T-helper 2 cell treated with Interferon-gamma antibody and Interleukin-4, amounts not matched to agents 5 μg/mL and 100 μg/mL, for 36 hours (primary cell): ENCODE measurements at places on chromosomes 4 and X.

- DNase-seq: no peak
Measured at GRCh38 chr4:77052352-77052751, 23.4 kb downstream of the CCNI start.

DNA sequence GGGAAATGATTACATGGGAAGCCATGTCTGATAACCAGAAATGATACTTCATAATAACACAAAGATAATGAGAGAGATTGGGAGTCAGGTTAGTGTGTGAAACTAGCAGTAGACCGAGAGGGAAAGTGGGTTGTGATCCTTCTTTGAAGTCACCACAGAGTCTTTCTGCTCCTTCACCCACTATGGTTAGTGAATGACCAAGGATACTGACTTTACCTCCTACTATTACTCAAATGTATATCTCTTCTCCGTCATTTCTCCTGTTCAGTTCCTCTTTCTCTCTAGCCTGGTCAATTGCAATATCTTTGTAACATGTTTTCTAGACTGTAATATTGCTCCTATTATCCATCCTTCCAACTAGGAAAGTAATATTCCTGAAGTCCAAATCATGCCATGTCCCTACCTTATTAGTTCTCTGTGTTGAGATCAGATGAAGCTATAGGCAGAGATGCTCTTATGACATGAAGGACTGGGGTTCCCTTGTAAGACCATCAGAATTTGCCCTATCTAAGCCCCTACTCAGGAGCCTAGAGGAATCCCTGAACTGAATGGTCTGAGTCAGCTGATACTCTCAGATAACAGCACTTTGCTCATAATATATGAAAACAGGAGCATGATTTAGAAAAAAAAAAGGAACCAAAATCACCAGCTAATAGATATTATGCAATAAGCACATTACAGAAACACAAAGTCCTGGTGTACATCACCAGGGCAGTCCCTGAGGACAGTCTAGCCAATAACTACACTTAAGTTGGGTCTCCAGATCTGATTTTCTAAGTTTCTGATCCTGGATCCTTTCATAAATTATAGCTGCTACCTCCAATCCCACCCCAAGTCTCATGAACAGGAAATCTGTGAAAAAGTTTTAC is 81.2 kb downstream of the SHROOM3 start:
- DNase-seq: no peak

GRCh38 chr4:185734930-185735329 is 77.1 kb downstream of the SORBS2 start:
- no peak for DNase-seq

- no peak for DNase-seq
Measured at GRCh38 chrX:111877681-111878080, 1.7 kb downstream of the TRPC5OS start.

GRCh38 chr4:129342819-129343408 is 247.0 kb downstream of the C4orf33 start:
- no peak for DNase-seq

DNA sequence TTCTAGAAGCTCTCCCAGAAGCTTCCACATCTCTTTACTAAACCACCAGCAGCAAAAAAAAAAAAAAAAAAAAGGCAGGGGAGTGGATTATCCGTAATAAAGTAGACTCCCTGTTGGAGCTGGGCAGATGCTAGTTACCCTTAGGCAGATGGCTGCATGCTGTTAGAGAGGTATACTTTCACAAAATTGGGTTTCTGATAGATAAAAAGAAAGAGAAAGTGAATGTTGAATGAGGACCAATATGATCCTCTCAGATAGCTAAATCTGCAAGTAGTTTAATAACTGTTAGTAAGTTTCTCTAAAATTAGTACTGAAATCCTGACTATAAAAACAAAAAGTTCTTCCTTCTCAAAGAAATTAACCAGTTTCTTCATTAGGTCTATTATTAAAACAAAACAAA is 195.4 kb downstream of the ANAPC10 start:
- no peak for DNase-seq

GRCh38 chrX:107750263-107750662 is 25.3 kb downstream of the TSC22D3 start:
- DNase-seq: no peak

GRCh38 chr4:154731756-154732155 is 12.0 kb upstream of the LRAT start:
- DNase-seq: no peak

GRCh38 chr4:151324752-151325110 is 674 bp downstream of the SH3D19 start:
- DNase-seq: no peak

- no peak for DNase-seq
Measured at GRCh38 chr4:78763251-78763650, 12.9 kb upstream of the BMP2K start.

GRCh38 chr4:186345184-186345583 is 79.2 kb downstream of the F11 start:
- DNase-seq: no peak

- no peak for DNase-seq
Measured at GRCh38 chr4:169051761-169052593, 41.9 kb upstream of the CBR4 start.

DNA sequence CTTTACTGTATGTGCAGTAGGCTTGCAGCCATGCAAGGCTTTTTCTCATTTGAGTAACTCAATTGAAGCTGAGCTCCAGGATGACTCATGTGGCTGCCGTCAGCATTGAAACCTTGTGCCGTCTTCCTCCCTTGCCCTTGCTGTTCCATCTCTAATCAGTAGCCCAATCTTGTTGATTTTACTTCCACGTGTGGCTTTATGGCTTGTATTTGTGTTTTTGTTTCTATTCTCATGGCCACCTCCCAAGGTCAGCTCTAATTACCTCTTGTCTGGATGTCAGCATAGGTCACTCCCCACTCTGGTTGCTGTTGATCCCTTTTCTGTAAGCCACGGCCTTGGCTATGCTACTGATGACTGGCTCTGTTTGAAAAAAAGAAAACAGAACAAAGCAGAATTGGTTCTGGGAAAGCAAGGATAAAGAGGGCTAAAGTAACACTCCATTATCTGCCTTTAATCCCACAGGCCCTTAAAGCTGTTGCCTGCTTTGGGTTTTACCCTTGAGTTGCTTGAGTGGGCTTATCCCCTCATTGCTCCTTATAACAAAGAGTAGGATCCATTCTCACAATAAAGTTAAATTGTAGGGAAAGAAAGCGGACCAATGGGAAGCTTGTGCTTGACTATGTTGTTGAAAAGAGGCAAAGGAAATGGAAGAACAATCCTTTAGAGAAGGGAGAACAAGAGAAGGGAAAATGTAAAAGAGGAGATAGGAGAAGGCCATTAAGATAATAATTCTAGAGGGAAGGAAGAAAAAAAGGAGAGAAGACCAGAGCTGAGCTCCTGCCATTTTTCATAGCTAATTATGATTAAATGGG is 173.9 kb upstream of the PGRMC2 start:
- DNase-seq: no peak

GRCh38 chrX:109475174-109475891 is 6.6 kb downstream of the GUCY2F start:
- DNase-seq: no peak

DNA sequence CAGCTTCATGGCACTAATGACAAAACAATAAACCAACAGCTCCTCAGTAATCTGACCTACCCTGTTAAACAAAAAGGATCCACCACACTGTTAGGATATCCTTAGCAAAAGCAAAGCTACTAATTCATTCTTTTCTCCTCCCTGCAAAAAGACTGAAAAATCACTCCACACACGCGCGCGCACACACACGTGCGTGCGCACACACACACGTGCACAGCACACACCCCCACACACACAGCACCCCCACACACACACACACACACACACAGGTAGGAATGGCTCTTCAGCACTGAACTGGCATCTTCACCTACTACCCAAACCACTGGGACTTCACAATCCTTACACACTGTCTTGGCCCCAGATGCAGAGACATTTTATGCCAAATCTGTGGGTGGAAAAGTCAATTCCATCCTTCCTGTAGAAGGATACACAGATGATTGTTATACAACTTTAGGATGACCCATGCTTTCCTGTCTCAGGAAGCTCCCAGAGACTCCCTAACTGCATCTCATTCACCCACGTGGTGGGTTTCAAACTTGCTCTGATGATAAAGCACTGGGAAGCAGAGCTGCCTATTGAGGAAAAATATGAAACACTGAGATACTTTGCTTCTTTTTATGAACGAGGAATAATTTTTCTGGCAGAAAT is 102.5 kb downstream of the TSPAN5 start:
- DNase-seq: no peak

- no peak for DNase-seq
Measured at GRCh38 chr4:168674077-168674747, 177.4 kb downstream of the PALLD start.

GRCh38 chr4:153018031-153018430 is 81.9 kb downstream of the FHDC1 start:
- DNase-seq: no peak

DNA sequence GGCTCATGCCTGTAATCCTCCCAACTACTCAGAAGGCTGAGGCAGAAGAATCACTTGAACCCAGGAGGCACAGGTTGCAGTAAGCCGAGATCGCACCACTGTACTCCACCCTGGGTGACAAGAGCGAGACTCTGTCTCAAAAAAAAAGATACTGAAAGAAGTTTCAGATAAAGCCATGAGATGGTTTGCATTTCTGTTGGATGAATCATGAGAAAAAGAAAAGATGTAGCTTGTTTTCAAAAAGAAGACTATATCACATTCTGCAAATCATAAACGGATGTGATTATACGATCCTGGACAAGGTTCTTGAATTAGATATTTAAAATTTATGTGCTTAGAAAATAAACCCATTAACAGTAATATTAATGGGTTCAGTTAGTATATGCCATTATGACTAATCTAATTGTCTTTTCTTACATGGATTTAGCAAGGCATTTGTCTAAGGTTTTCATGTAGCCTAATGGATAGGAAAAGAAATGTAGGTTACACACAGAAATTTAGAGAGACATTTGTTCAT is 345.9 kb downstream of the SLC7A11 start:
- no peak for DNase-seq

DNA sequence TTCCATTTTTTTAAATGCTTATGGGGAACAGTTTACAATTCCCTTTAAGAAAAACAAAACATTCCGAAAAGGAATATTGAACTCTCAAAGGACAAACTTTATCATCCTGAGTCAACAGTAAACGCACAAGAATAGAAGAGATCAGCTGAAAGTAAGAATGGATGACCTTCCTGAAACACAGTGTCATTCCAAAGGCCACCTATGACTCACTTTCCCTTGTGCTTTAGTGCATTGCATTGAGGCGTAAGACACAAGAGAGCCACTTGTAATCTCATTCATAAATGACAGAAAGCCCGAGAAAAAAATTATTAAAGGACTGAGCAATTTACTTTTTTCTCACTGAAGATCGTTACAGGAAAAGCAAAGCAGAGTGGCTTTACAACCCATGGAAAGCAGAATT is 1062.4 kb upstream of the DIAPH2 start:
- no peak for DNase-seq

DNA sequence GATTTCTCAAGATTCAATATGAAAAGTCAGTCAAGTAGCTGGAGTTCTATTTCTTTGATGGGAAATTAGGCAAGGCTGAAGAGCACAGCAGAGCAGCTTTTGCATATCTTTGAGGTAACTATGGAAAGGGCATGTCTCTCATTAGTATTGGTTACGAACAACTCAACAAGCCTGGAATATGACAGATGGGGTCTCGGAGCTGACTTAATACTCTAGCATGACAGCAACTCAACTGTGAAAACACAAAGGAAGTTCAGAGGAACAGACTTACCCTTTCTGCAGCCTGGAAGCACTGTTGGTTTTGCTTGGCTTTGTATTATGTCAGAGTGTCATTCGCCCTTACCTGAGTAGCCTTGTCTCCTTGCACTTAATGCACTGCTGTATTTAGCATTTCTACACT is 79.9 kb upstream of the AADAT start:
- DNase-seq: no peak

- peak; percentile 15 for DNase-seq
Measured at GRCh38 chrX:130539721-130540321, 138.0 kb downstream of the RBMX2 start.

DNA sequence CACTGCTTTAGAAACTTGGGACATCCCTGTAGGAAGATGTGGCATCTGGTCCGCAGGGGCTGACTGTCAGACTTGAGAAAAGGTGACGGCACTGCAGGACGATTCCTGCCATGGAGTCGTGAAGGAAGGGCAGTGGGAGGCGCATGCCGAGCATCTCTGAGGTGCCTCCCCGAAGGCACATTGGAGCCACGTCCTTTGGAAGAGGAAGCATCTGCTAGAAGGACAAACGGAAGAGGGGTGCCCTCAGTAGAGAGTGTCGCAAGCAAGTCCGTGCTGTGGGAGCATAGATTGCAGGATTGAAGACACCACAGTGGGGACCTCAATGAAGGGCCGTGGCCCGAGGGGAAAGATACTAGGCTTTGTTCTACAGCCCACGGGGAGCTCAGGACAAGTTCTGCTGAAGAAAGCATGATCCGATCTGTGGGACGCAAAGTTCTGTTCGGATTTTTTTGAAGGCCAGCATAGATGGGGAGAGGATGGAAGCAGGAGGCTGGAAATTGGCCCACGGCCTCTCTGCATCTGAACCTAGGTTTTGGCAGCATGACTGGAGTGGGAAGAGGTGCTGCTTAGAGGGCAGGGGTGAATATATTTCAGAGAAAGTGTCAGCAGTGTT is 24.2 kb upstream of the HELT start:
- DNase-seq: no peak

DNA sequence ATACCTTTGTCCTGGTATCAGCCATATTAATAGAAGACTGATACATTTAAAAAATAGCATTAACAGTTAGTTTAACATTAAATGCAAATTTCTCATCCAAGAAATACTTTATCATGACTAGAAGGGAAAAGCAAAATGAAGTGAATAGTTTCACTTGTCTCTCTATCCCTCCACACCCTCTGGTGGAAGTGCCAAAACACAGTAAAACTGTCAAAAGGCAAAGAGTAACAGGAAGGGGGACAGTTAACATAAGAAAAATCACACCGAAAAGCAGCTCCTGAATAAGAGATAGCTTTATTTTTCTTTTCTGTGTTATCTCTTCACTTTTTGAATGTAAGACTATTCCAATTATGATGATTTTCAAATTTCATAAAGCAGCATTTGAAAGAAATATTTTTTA is 187.2 kb downstream of the FBXW7 start:
- DNase-seq: no peak

DNA sequence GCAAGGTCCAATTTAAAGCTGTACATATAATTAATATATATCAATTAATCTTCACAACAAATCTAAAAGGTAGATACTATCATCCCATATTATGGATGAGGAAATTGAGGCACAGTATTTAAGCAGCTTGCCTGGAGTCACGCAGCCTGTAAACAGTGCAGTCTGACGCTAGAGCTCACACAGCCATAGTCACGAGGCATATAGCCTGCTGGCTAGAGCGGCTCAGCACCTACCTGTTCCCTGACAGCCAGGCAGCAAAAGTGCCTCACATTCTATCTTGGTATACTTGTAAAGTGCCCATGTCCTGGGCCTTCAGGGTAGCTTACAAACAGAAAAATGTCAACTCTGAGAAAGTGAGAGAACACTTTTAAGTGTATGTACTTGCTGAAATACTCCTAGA is 222.6 kb upstream of the NEIL3 start:
- no peak for DNase-seq

DNA sequence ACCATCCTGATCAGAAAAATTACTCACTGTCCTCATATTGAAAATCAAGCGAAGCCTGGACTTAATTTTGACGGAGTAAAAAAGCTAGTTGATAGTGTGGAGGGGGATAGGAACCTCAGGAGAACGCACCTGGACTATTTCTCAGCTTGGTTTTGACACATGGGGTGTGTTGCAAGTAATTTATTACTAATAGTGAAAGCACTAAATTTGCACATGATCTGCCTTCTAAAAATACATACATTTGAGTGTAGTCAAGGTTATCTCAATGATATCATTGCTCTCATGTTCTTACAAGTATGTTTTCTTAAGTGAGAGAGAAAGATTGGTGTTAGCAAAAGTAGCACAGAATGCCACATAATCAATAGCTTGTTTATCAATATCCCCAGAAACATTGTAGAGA is 29.5 kb downstream of the LRIT3 start:
- DNase-seq: no peak
